ENCODE measurements at places on chromosomes 7 and 10.
A peak's percentile ranks its signal among the peaks of the same experiment; 100 is the strongest.

DNA sequence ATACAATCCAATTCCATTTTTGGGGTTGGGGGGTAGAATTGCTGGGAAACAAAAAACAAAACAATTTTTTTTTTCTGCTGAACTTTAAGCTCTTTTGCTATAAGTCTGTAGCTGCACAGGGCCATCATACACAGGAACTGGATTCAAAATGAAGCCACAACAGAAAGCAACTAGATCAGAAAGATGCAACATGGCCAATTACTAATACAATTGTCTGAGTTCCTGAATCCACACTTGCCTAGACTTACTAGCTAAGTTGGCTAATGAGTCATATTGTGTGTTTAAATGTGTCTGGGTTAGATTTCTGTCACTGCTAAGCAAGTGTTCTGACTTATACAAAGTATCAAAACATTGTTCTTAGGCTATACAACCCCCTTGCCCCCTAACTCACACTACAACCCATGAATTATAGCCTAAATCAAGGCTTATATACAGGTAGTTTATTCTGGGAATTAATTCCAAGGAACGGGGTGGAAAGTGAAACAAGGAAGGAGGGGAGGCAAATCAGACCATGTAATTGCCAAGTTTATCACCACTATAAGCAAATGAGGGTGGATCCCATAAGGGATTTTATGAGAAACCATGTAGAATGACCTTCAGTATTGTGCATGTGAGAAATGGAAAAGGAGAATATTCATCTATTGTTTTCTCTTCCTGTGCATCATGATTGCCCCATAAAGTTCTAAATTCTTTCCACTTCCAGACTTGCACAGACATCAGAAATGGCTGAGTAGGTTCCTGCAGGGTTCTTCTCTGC lies 337.9 kb upstream of the SORCS1 start:
- DNase-seq = no peak

GRCh38 chr10:109978481-109978880 lies 29.3 kb upstream of the ADD3 start:
- peak; percentile 68 for DNase-seq

DNA sequence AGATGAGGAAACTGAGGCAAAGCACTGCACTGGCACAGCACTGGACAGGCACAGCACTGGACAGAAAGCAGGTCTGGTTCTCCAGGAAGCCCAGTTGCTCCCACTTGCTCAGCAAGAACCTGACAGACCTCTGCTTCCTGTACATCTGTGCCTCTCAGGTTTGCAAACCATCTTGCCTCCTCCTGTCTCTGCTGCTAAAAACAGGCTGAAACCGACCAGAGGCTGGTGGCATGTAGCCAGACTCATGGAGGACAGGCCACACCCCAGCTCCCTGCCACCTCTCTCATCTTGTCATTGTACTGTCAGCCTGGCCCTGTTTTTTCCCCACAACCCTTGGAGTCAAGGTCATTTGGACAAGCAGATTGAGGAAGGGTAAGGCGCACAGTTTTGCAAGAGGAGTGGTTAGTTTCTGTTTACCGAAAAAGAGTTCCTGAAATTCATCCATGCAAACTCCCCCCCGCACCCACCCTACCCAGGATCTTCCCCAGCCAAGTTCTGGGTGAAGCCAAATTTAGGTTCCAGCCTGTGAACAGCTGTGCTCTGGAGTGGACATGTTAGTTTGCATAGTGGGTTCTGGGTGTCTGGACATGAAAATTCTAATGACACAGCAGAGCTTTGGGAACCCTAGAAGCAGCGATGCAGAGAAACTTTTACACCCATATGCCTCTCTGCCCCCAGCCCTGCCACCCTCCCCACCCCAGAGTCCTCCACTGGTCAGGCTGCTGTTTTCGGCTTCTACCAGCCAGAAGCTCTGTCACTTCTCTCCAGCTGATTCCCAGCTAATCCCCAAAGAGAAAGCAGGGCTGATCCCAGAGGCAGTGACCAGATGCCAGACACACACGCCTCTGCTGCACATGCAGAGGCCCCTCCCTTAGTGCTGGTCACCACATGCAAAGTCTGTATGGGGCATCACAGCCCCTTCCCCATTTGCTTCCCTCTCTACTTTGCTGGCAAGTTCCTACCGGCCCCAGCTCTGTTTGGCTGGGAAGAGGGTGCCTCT lies 8.5 kb upstream of the C10orf105 start:
- peak; percentile 78 for DNase-seq

DNA sequence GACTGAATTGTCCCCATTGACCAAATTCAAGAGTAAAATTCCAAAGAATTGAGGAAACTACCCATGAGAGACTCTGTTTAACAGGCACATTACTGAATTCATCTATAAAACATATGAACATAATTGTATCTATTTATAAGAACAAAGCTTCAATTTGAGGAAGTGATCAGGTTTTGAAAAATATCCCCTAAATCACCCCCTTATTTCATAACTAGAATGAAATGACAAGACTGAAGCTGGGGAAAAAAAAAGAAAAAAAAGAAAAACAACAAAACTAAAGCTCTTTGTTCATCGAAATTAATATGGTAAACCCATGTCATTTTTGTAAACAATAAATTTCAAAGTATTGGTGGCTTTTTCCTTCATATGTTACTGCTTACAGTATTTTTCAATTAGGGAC lies 184.9 kb upstream of the SEMA3A start:
- DNase-seq = no peak

DNA sequence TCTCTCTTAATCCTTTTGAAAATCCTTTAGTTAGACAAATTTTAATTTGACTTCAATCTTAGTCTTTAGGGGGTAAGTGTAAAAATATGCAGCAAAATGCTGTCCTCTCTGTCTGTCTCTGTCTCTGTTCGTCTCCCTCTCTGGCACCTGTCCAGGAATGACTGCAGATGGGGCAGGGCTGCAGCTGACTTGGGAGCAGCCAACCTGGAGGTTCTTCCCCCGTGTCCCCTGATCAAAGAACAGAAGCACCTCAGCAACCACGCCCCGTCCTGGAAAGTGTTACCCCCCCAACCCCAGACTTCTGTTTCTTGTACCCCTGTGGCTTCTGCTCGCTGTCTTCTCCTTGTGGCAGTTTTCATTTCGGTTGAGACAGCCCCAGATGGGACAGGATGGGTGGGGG lies 141.6 kb upstream of the NPS start:
- no peak for DNase-seq

- DNase-seq = no peak
Observed at GRCh38 chr7:25887266-25887665, 264.7 kb upstream of the NFE2L3 start.

- no peak for DNase-seq
Observed at GRCh38 chr10:6102128-6102527, 13.3 kb downstream of the RBM17 start.

DNA sequence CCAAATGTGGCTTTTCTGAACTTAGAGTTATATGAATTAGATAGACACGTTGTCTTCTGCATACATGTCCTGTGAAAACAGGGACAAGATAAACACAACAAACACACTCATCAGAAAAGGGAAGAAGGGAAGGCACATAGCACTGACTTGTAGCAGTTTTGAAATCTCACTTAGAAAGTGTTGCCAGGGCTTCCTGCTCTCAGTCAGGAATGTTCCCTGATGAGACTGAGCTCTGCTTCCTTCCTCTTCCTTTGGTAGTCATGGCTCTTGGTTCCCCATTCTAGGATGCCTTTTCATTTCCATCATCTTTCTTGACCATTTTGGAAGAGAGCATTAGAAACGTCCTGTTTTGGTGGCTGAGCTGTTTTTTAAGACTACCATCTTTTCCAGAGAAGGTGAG lies 233.8 kb upstream of the LYZL1 start:
- DNase-seq = no peak

GRCh38 chr10:43134126-43134905 lies 3.9 kb upstream of the CSGALNACT2 start:
- no peak for DNase-seq

DNA sequence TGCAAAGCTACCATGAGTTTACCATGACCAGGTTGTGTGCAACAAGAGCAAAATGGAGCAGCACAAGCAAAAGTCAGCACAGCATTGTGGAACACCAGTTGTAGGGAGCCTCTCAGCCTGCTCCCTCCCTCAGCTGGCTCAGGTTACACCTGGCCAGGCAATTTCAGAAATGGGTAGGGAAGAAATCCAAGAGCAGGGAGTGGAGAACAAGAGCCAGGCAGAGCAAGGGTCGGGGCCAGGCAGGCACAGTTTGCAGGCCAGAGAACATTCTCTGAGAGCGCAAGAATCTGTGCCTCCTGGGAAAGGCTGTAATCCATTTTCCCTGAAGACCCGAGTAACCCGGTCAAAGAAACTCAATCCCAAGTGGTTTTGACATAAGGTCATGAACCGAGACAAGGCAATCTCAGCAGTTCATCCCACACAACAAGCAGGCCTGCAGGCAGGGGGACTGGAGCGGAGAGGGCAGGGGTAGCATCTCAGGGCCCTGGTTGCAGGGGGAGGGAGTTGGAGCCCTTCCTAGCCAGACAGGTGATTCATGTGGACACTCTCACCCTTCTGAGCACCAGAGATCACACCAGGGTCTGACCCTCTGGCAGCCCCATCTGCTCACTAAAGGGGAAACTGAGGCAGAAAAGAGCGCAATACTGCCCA lies 258.4 kb downstream of the PLXNA4 start:
- no peak for DNase-seq

DNA sequence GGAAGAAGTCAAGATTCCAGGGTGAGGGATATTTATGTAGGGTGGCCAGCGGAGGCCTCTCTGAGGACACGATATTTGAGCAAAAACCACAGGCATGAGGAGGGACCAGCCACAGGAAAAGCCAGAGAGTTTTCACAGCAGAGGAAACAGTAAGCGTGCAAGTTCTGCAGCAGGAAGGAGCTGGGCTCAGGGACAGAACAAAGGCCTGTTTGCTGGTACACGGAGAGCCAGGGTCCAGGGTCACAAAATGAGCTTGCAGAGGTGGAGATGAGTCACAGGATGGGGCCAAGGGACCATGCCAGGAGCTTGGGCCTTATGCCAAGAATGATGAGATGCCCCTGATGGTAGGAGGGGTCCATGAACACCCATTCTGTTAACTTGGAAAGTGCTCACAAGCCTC lies 283.5 kb downstream of the PLXNA4 start:
- no peak for DNase-seq

Measured in CD4-positive, alpha-beta T cell treated with Interleukin-15 for 4 hours (primary cell).